Esophagus muscularis mucosa (tissue), 4 donors: ENCODE measurements at places on chromosomes 6 and 20. TPM values are rescaled to one million over a fixed set of nuclear protein-coding genes. Genes with fewer than 3 reads are reported as not detected.
A peak's percentile ranks its signal among the peaks of the same experiment; 100 is the strongest.

GRCh38 chr6:130858498-130859160, 31.4 kb downstream of the SMLR1 start:
- no peaks in the 10 kb centered on the region for H3K27me3 ChIP-seq
- H3K4me3 ChIP-seq = no peak overlapping the region
- peaks cover 2% of the 10 kb centered on the region for H3K4me1 ChIP-seq
- no peak overlapping the region for H3K27ac ChIP-seq
- peaks cover 60% of the 10 kb centered on the region for H3K36me3 ChIP-seq

- no peak for DNase-seq
- peaks cover 9% of the 10 kb centered on the region for H3K36me3 ChIP-seq
- no peak overlapping the region for H3K4me3 ChIP-seq
- no peaks in the 10 kb centered on the region for H3K27me3 ChIP-seq
- no peak overlapping the region for H3K27ac ChIP-seq
These were observed 5.1 kb downstream of the BLOC1S5 start for GRCh38 chr6:8059129-8059528.

- no peak overlapping the region for H3K27ac ChIP-seq
- no peak for DNase-seq
- no peaks in the 10 kb centered on the region for H3K27me3 ChIP-seq
- no peaks in the 10 kb centered on the region for H3K4me1 ChIP-seq
- no peaks in the 10 kb centered on the region for H3K36me3 ChIP-seq
These were observed 72.7 kb upstream of the RCAN2 start for GRCh38 chr6:46563924-46564323.

DNA sequence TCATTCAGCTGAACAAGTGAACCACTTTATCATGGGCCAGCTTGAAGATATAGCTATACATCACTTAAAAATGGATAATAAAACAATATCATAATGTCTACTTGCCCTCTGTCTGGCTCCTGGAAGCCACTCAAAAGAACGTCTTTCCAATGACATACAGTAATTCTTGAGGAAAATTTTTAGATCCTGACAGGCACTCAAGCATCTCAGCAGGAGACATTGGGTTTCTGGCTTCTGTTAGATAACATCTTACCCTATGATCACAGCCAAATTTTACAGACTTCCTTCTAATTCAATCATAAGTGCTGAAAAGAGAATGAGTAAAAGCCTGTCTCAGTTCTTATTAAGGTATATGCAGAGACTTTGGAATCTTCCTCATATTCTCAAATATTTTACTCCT, 330 bp downstream of the CGA start:
- H3K4me1 ChIP-seq = no peaks in the 10 kb centered on the region
- no peak for DNase-seq
- no peak overlapping the region for H3K4me3 ChIP-seq
- peaks cover 8% of the 10 kb centered on the region for H3K27me3 ChIP-seq
- no peak overlapping the region for H3K27ac ChIP-seq

- H3K27me3 ChIP-seq = no peaks in the 10 kb centered on the region
- H3K27ac ChIP-seq = no peak overlapping the region
- DNase-seq = no peak
- H3K4me1 ChIP-seq = no peaks in the 10 kb centered on the region
- H3K4me3 ChIP-seq = no peak overlapping the region
- no peaks in the 10 kb centered on the region for H3K36me3 ChIP-seq
These were observed 544.6 kb downstream of the ADGRB3 start for GRCh38 chr6:69179681-69180080.

GRCh38 chr6:16831136-16831535, 69.9 kb upstream of the ATXN1 start:
- no peak overlapping the region for H3K4me3 ChIP-seq
- DNase-seq = no peak
- H3K4me1 ChIP-seq = peaks cover 5% of the 10 kb centered on the region
- H3K27ac ChIP-seq = no peak overlapping the region
- H3K27me3 ChIP-seq = no peaks in the 10 kb centered on the region

- DNase-seq = no peak
- no peaks in the 10 kb centered on the region for H3K27me3 ChIP-seq
- no peak overlapping the region for H3K4me3 ChIP-seq
- H3K36me3 ChIP-seq = peaks cover 31% of the 10 kb centered on the region
- H3K27ac ChIP-seq = peak overlapping the region; percentile 84
These were observed 14.9 kb upstream of the UBE2V1 start for GRCh38 chr20:50127587-50128519.

DNA sequence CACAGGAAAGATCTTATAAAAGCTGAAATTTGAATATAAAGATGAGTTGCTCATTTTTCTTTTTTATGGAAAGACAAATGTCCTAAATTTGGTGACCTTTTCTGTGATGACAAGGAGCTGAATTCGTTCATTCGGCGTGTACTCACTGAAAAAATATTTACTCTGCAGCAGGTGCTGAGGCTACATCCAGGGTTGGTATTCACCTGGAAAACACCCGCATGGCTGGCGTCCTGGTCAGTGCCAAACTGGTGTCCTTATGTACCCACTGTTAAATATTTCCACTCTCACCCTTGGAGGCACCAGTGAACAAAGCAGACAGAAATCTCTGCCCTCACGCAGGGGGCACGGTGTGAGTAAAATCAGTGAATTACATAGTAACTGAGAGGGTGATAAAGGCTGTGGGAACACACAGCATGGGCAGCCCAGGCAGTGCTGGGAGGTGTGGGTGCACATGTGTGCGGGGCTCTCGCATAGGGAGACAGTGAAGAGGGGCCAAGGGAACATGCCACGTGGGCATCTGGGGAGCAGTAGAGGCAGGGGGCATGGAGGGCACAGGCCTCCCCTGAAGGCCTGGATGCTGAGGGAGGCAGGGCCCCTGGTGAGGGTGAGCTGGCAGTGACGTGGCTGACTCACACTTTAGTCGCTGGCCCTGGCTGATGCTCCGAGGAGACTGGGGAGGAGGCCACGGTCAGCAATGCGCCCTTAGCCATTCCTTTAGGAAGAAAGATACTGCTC, 89.7 kb downstream of the INSM1 start:
- H3K27me3 ChIP-seq = no peaks in the 10 kb centered on the region
- no peak for DNase-seq
- no peak overlapping the region for H3K27ac ChIP-seq
- peaks cover 21% of the 10 kb centered on the region for H3K36me3 ChIP-seq

GRCh38 chr6:137033828-137034227, 10.9 kb downstream of the IL20RA start:
- no peak overlapping the region for H3K4me3 ChIP-seq
- no peaks in the 10 kb centered on the region for H3K27me3 ChIP-seq
- no peaks in the 10 kb centered on the region for H3K4me1 ChIP-seq
- DNase-seq = no peak
- H3K36me3 ChIP-seq = no peaks in the 10 kb centered on the region

GRCh38 chr20:37630993-37631392, 62.8 kb upstream of the CTNNBL1 start:
- H3K27ac ChIP-seq = no peak overlapping the region
- no peak for DNase-seq
- H3K36me3 ChIP-seq = no peaks in the 10 kb centered on the region
- no peaks in the 10 kb centered on the region for H3K27me3 ChIP-seq
- H3K4me3 ChIP-seq = no peak overlapping the region

GRCh38 chr20:37347891-37348791, 2.2 kb downstream of the SRC start:
- H3K4me1 ChIP-seq = peaks cover 70% of the 10 kb centered on the region
- peak overlapping the region; percentile 4 for H3K27ac ChIP-seq
- H3K4me3 ChIP-seq = no peak overlapping the region
- H3K27me3 ChIP-seq = peaks cover 10% of the 10 kb centered on the region
- H3K36me3 ChIP-seq = peaks cover 23% of the 10 kb centered on the region
- no peak for DNase-seq

- no peaks in the 10 kb centered on the region for H3K36me3 ChIP-seq
- H3K4me1 ChIP-seq = no peaks in the 10 kb centered on the region
- DNase-seq = peak; percentile 45
- no peak overlapping the region for H3K27ac ChIP-seq
- H3K4me3 ChIP-seq = no peak overlapping the region
- peaks cover 3% of the 10 kb centered on the region for H3K27me3 ChIP-seq
These were observed 17.9 kb upstream of the MICB start for GRCh38 chr6:31479933-31480535.

DNA sequence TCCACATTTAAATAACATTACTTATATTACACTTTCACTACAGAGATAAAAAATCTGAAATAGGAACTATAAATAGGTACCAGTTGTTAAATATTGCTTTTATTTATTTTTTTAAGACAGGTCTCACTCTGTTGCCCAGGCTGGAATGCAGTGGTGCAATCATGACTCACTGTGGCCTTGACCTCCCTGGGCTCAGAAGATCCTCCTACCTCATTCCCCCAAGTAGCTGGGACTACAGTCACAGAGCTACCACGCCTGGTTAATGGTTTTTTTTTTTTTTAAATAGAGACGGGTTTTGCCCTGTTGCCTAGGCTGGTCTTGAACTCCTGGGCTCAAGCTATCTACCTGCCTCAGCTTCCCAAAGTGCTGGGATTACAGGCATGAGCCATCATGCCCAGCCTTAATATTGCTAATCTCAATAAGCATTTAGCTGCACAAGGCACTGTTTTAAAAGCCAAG, 17.3 kb downstream of the EEF1E1 start:
- no peak for DNase-seq
- H3K4me3 ChIP-seq = no peak overlapping the region
- peaks cover 3% of the 10 kb centered on the region for H3K4me1 ChIP-seq
- no peak overlapping the region for H3K27ac ChIP-seq

- no peaks in the 10 kb centered on the region for H3K36me3 ChIP-seq
- no peaks in the 10 kb centered on the region for H3K27me3 ChIP-seq
- DNase-seq = no peak
- H3K27ac ChIP-seq = no peak overlapping the region
- no peak overlapping the region for H3K4me3 ChIP-seq
These were observed 44.6 kb upstream of the GGTLC1 start for GRCh38 chr20:24033151-24033550.

DNA sequence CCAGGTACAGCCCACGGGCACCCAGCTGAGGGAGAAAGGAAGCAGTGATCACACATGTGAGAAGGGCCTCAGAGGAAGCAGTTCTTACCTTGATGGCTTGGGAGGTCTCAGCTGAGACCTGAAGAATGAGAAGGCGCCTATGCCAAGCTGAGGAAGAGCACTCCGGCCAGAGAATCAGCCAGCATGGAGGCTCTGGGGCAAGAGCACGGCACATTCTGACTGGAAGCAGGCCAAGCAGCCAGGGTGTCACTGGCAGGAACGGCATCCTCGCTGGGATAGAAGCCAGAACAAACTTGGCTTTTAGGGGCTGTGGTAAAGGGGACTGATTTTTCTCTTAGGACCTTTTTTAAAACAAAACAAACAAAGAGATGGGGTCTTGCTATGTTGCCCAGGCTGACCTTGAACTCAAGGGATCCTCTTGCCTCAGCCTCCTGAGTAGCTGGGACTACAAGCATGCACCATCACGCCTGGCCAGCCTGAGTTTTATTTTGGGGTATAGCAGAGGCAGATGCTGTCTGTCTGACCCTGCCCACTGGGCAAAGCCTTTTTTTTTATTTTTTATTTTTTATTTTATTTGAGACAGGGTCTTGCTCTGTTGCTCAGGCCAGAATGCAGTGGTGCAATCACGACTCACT, 17.6 kb downstream of the GHRH start:
- peaks cover 50% of the 10 kb centered on the region for H3K4me1 ChIP-seq
- DNase-seq = no peak
- H3K27me3 ChIP-seq = no peaks in the 10 kb centered on the region

GRCh38 chr6:42224222-42225028, 6.8 kb upstream of the MRPS10 start:
- DNase-seq = no peak
- H3K36me3 ChIP-seq = no peaks in the 10 kb centered on the region
- H3K4me1 ChIP-seq = no peaks in the 10 kb centered on the region
- no peak overlapping the region for H3K4me3 ChIP-seq

- no peaks in the 10 kb centered on the region for H3K27me3 ChIP-seq
- H3K4me1 ChIP-seq = peaks cover 1% of the 10 kb centered on the region
- no peak overlapping the region for H3K27ac ChIP-seq
- peak overlapping the region; percentile 10 for H3K4me3 ChIP-seq
- no peak for DNase-seq
These were observed 24.4 kb downstream of the SPDEF start for GRCh38 chr6:34531580-34532201.

GRCh38 chr6:167717867-167718266, 108.8 kb upstream of the AFDN start:
- no peaks in the 10 kb centered on the region for H3K27me3 ChIP-seq
- no peak overlapping the region for H3K4me3 ChIP-seq
- peaks cover 8% of the 10 kb centered on the region for H3K4me1 ChIP-seq
- DNase-seq = no peak

DNA sequence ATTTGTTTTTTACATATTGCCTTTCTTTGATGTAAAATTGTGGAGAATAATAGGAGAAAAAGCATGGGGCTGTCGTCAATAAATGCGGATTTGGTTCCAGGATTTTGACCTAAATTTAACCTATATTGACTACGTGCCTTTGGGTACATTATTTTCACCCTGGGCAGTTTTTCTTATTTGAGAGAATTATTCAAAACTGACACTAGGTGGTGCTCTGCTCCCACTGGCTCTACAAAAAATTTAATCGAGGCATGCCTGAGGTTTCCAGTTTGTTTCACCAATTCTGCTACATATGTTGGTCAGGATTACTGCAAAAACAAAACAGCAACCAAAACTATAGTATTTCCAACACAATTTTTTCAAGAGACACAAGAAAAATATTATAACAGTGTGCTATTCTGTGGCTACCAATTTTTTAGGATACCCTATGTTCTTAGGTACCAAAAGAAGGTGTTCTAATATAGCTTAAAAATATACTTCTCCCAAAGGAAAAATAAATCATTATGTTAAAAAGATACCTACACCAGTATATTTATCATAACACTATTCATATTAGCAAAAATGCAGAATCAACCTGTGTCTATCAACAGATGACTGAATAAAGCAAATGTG, 48.6 kb upstream of the FABP7 start:
- no peak for DNase-seq
- H3K36me3 ChIP-seq = no peaks in the 10 kb centered on the region
- no peak overlapping the region for H3K4me3 ChIP-seq
- no peaks in the 10 kb centered on the region for H3K27me3 ChIP-seq

GRCh38 chr20:49230021-49230420, 10.8 kb downstream of the DDX27 start:
- no peaks in the 10 kb centered on the region for H3K27me3 ChIP-seq
- H3K4me1 ChIP-seq = no peaks in the 10 kb centered on the region
- no peak overlapping the region for H3K4me3 ChIP-seq
- no peak for DNase-seq
- peaks cover 81% of the 10 kb centered on the region for H3K36me3 ChIP-seq
- no peak overlapping the region for H3K27ac ChIP-seq

Gene SMLR1
- not detected for total RNA-seq

Gene TFAP2A
- 0.69 TPM for total RNA-seq

Gene MEI4
- total RNA-seq = 0.39 TPM

Gene FILIP1
- total RNA-seq = 50.7 TPM

Gene BMP7
- 4.9 TPM for total RNA-seq

Gene OXT
- not detected for total RNA-seq

Gene LY6G6C
- not detected for total RNA-seq

Gene IL17F
- total RNA-seq = not detected
